ENCODE measurements at places on chromosomes 6 and 20.
A peak's percentile ranks its signal among the peaks of the same experiment; 100 is the strongest.

GRCh38 chr20:56171087-56172012 lies 77.2 kb upstream of the MC3R start:
- no peak for DNase-seq

DNA sequence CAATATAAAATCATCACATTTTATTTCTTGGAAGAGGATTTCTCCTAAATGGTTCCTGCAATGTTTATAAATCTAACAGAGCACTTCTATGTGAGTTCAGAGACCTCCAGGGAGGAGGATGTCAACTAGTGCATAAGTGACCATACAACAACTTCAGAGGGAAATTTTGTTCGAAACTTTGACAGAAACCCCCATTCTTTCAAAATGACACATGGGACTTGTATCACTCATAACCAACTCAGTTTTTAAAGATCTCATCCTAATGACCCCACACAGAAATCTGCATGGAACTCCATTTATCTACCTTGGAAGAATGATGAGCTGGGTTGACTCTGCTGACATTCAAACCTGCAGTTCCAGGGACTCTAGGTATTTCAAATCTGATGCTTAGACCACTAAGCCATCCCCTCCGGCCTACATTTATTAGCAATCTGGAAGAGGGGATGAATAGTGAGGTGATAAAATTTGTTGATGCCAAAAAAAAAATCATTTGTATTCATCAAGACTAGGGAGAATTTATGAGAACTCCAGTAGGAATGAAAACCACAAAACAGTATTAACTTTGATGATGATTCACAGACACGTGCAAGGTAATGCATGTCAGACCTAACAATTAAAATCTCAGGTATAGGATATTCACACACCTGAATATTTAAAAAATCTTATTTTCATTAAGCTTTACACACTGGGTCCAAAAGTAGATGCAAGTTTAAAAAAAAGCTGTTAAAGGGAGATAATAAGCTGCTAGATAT lies 153.0 kb downstream of the REV3L start:
- DNase-seq, result no peak

- DNase-seq, result no peak
These were observed 43.8 kb downstream of the RALGAPA2 start for GRCh38 chr20:20668639-20669038.

- DNase-seq, result no peak
These were observed 114.4 kb downstream of the SULF2 start for GRCh38 chr20:47670913-47671312.

- DNase-seq, result no peak
These were observed 920 bp upstream of the WTAP start for GRCh38 chr6:159726255-159726917.

GRCh38 chr6:45590696-45591184 lies 213.0 kb upstream of the SUPT3H start:
- no peak for DNase-seq

GRCh38 chr6:43308101-43308989 lies at the start of gene CRIP3:
TSS of gene CRIP3 (minus strand) at chr6:43308826. CDS start at chr6:43308792, 34 bp downstream.
- DNase-seq, result peak; percentile 11

DNA sequence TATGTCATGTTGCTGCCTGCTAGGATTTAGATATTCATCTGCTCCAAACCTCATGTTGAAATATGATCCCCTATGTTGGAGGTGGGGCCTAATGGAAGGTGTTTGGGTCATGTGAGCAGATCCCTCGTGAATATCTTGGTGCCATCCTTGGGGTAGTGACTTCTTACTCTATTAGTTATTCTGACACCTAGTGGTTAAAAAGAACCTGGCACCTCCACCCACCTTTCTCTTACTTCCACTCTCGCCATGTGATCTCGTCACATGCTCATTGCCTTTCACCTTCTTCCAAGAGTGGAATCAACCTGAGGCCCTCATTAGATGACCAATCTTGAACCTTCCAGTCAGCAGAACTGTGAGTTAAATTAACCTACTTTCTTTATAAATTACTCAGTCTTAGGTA lies 549.4 kb upstream of the SYNCRIP start:
- no peak for DNase-seq

DNA sequence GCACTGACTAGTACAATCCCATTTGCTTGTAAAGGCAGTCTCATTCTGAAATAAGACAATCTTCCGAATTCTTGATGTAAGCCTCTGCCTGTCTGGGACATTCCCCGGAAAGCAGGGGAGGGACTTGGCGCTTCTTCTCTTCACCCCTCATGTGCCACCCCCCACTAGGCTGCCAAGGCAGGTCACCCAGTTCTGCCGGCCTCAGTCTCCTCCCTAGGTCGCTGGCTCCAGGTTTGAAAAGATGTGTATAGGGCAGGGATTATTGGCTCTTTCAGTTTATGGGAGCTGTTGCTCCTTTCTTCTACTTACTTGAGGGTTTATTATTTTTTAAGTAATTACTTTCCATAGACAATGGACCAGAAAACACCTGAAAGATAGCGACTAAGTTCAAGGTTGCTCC lies 158.1 kb upstream of the RPS6KA2 start:
- DNase-seq, result no peak
